ENCODE measurements at places on chromosomes 2 and 18.

GRCh38 chr2:136905779-136906178 is 140.4 kb downstream of the THSD7B start:
- DNase-seq, result no peak

DNA sequence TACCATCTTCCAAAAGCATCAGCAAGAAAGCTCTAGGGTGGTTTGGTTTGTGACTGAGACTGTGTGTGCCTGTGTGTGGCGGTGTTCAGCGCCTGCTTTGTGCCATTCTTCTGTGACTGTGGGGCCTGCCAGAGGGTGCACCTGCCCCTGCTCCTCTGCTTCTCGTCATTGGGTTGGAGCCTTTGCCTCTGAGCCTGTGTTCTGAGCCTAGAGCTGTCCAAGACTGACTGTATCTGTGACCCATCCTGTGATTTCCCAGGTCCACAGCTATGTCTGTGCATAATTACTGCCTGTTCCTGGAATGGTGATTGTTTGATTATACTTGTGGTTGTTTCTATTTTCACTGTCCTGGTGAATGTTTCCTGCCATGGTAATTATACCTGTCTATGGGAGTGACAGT is 57.1 kb upstream of the KLHL29 start:
- no peak for DNase-seq

GRCh38 chr2:238939521-238940403 is 91.9 kb downstream of the TWIST2 start:
- no peak for DNase-seq

DNA sequence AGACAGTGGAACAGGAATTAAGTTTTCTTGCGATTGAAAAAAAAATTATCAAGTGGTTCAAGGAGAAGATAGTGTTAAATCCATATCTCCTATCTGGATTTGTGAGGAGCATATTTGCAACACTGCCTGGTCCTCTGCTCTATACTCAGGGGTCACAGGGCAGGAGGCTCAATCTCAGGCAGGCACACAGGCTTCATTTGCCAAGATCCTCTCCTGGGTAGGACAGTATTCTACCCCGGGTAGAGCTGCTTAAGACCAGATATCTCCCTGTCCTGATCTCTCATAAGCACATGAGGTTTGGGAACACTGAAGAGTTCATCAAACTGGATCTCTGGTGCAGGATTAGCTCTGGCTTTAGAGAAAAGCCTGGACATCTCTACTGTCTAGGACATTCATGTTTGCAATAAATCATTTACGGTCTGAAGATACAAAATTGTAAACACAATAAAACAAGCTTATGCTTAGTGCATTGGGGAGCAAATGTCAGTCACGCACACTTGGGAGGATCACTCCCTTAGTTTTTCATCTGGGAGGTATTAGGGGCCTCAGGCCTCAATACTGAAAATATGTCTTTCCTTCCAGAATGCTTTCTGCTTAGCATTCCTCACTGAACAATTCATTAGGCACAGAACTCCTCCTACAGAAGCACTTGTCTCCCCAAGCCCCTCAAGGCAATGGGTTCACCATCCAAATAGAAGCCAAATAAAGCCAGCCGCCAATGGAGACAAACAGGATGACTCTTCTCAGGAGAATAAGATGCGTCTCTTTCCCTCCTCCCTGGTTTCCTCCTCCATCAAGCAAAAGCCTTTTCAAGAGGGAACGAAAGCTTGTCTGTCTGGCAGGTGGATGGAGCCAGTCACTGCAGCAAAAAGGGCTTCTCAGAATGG is 34.1 kb upstream of the LCLAT1 start:
- DNase-seq, result no peak

- no peak for DNase-seq
Measured at GRCh38 chr18:9217743-9218451, 81.3 kb downstream of the ANKRD12 start.
